ENCODE measurements at places on chromosomes 11 and 22. TPM values are rescaled to one million over a fixed set of nuclear protein-coding genes. Genes with fewer than 3 reads are reported as not detected.

CRYBB3 gene
- not detected for total RNA-seq

ENTHD1 gene
- total RNA-seq = not detected

IL18 gene
- 2.3 TPM for total RNA-seq

RPS3 gene
- total RNA-seq = 1,878 TPM

FOLR2 gene
- not detected for total RNA-seq

TMEM121B gene
- total RNA-seq = 0.11 TPM

POLD3 gene
- 12.2 TPM for total RNA-seq

BET1L gene
- total RNA-seq = 21.6 TPM

FAM180B gene
- total RNA-seq = 0.12 TPM

ROBO3 gene
- 13.4 TPM for total RNA-seq

OR4D5 gene
- total RNA-seq = not detected

PRG3 gene
- not detected for total RNA-seq

PACSIN3 gene
- total RNA-seq = 29.7 TPM

ATF4 gene
- 282 TPM for total RNA-seq

CHORDC1 gene
- 46.7 TPM for total RNA-seq

OR8D1 gene
- under 0.01 TPM for total RNA-seq

HSPB2 gene
- not detected for total RNA-seq

UPK3A gene
- not detected for total RNA-seq

KCNJ1 gene
- under 0.01 TPM for total RNA-seq

OR52J3 gene
- not detected for total RNA-seq

ELFN2 gene
- total RNA-seq = 0.25 TPM

INCENP gene
- total RNA-seq = 51.4 TPM

NLRP14 gene
- total RNA-seq = 0.50 TPM

HTR3B gene
- not detected for total RNA-seq

Data from uterine smooth muscle cell (primary cell).